ENCODE measurements at places on chromosomes 11 and 22. TPM values are rescaled to one million over a fixed set of nuclear protein-coding genes. Genes with fewer than 3 reads are reported as not detected.

DNA sequence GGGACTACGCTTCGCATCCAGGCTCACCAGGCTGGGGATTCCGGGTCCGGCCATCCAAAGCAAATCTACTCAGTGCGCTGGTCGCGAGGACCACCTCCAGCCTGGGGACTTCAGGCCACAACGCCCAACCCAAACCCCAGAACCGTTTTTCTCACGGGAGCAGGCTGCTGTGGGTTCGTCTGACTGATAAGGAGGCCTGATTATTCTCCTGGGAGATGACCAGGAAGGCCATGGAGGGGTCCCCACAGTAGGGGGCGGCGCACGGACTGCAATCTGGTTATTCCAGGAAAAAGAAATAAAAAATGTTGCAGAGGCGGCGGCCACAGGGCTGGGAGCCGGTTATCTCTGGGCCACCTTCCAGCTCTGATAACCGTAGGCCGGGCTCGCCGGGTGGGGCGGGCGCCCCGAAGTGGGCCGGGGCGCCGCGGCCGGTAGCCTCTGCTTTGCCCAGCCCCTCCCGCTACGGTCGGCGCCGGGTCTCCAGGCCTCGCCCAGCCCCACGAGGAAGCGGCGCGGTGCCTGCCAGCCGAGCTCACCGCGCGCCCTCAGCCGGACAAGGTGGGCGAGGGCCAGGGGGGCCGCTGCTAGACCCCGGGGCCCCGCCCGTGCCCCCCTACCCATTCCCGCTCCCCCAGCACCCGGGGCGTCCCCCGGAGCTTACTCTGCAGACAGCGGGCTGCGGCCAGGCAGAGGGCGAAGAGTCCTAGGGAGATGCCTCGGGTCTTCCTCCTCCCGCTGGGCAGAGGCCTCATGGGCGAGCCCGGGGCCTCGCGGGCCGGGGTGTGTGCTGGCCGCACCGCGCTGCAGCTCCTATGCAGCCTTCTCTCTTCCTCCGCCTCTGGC lies 446 bp downstream of the VSTM5 start:
- peak; percentile 22 for DNase-seq

DNA sequence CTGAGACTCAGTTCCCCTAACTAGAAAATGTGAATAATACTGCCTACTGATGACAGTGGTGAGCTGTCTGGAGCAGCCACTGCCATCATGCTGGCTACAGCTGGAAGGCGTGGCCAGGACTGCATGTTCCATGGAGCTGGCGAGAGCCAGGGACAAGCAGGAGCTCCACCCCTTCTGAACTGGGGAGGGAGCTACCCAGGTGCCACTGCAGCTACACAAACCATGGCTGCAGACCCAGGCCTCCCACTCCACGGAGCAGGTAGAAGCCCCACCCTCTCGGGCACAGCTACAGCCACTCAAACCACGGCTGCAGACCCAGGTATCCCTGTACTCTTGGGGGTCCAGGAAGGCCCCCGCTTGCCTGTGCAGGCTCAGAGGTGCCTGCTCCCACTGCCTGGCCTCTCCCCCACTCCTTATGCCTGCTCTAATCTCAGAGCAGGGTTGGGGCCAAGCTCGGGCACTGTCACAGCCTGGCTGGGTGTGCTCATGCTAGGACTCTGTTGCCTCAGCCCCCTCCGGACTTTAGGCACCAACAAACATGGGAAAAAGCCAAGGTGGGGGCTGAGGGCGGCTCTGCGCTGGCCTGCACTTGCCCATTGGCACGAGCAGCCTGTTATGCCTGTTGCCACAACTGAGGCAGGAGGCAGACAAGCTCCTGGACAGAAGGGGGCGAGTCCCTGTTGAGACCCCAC lies 51.7 kb downstream of the RAB30 start:
- peak; percentile 66 for DNase-seq

- DNase-seq: no peak
These were observed 3.9 kb downstream of the PACSIN3 start for GRCh38 chr11:47182380-47182779.

DNA sequence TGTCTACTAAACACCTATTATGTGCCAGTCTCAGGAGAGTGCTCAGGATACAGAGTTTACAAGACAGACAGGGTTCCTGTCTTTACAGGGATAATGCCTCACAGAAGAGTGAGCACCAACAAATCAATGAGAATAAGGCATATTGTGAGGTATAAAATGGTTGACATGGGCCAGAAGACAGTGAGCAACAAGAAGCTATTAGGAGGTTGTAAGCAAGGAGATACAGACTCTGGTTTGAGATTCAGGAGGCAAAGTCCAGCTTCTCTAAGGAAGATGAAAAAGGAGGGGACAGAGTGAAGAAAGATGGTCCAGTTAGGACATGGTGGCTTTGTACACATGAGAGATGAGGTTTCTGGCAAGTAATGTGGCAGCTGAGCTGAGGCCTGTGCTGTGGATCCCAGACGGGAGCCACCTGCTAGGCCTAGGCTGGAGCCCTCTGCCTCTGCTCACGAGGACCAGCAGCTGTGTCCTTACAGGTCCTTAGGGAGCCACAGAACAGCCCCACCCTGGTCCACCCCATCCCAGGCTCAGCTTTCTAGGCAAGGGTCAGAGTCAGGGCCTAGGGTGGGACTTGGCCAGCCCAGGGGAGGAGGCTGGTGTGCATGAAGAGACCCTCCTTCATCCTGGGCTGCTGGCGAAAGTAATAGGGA lies 110.5 kb downstream of the ZNF280B start:
- peak; percentile 57 for DNase-seq

DNA sequence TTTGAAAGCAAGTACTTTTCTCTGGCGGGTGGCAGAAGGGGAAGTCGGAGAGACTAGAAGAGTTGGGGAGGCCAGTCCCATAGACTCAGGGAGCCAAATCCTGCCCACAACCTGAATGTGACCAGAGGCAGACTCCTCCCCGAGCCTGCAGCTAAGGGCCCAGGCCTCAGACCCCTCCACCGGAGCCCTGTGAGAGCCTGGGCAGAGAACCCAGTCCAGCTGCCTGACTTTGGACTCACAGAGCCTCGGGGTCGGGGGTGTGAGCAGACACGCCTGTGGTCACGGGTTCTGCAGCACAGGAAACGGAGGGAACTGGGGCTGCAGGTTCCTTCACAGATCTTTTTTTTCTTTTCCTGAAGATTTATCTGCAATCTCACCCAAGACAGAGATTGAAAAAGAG lies 312.3 kb downstream of the CTTN start:
- no peak for DNase-seq

GRCh38 chr11:130465263-130465662 lies 16.8 kb downstream of the ADAMTS15 start:
- DNase-seq: no peak

- DNase-seq: no peak
These were observed 2.7 kb upstream of the OR2D2 start for GRCh38 chr11:6895010-6895409.

DNA sequence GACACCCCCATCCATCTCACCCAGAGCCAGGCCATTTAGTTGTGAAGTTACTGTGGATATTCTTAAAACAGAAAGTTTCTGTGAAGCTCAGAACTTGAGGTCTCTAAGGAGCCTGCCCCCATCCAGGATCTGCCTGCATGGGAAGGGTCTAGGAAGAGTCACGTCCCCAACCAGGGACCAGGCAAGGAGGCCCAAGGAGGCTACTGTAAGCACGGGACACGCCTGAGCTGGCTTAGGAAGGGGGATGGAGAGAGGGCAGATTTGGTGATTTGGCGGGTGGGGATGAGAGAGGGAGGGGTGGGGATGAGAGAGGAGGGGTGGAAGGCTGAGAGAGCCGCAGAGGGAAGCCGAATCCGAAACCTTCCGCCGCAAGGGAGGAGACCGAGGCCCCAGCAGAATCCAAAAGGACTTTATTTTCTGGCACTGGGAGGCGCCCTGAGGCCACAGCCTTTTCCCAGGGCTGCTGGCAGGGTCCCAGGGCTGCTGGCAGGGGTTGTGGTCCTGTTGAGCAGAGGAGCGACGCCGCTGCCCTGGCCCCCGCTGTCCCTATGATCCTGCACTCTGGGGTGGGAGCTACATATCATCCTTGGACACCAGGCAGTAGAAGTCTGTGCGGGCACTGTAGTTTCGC lies 9.4 kb downstream of the SIGIRR start:
- peak; percentile 53 for DNase-seq

DNA sequence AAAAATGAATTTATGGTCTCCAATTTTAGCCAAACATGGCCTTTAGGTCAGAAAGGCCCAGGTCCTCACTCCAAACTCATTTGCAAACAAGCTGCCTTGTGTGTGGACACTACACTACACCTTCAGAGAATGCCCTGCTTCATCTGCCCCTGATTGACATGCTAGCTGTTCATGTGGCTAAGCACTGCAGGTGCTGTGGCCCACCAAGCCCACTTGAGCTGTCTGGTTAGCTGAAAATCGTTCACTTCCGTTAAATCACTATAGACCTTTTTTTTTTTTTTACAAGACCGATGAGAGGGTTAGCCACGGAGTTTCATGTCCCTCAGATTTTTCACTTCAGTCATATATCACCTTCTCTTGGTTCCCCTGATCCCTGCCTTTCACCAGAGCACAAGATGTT lies 39.3 kb downstream of the NF2 start:
- DNase-seq: no peak

- no peak for DNase-seq
These were observed 18.6 kb upstream of the PARVB start for GRCh38 chr22:44005524-44005923.

- DNase-seq: no peak
These were observed 111.6 kb downstream of the CEP164 start for GRCh38 chr11:117439256-117439655.

DNA sequence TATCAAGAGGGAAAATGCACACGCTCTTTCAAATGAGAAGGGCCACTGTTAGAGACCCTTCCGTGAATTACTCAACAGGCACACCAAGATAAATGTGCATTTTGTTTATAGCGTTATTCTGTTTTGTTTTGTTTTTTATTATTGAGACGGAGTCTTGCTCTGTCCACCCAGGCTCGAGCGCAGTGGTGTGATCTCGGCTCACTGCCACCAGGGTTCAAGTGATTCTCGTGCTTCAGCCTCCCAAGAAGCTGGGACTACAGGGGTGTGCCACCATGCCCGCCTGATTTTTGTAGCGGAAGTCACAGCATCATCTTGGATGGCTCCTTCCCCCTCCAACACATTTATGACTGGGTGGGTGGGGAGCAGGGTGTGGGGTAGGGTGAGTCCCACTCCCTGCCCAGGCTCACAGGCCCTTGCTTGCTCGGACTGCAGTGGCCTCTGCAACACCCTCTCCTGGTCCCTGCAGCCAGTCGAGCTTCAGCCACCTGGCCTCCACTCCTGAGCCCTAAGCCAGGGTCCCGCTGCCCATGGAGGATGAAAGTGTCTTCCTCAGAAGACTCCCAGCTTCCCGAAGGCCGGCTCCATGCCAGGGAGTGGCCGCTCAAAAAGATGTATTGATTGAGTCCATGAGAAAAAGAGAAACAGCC lies 68.0 kb downstream of the RTL6 start:
- no peak for DNase-seq

DNA sequence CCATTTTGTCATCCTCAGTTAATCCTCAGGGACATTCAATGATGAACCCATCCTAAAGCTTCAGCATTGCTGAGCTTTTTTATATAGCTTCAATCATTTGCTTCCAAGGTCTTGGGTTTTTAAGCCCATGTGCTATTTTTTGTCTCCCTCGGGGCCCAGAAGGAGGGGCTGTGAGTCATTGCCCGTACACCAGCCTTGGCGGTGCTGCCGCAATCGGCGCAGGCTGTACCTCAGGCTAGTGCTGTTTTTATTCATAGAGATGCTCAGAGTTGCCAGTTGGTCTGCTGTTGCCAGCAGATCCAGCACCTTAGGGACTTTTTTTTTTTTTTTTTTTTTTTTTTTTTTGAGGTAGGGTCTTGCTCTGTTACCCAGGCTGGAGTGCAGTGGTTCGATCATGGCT lies 35.5 kb downstream of the ACO2 start:
- peak; percentile 61 for DNase-seq

GRCh38 chr22:44884968-44885805 lies 124.6 kb downstream of the PHF21B start:
- no peak for DNase-seq

The TSSK2 gene
- not detected for total RNA-seq

The OR6A2 gene
- not detected for total RNA-seq

The NCAPH2 gene
- 27.7 TPM for total RNA-seq

The PRR33 gene
- total RNA-seq: 2.4 TPM

The MYRF gene
- total RNA-seq: 0.14 TPM

The TREH gene
- not detected for total RNA-seq

The RTN4R gene
- 0.96 TPM for total RNA-seq
